ENCODE measurements at places on chromosomes 1 and 21. TPM values are rescaled to one million over a fixed set of nuclear protein-coding genes. Genes with fewer than 3 reads are reported as not detected.

Gene PRDM2
- 17.0 TPM for total RNA-seq

Gene SYCP1
- total RNA-seq = not detected

Gene KCNJ6
- 0.93 TPM for total RNA-seq

Gene RGS13
- total RNA-seq = 0.89 TPM

Gene LIX1L
- total RNA-seq = 23.4 TPM

Gene RNU1-1
- 2,384 TPM for total RNA-seq

DNA sequence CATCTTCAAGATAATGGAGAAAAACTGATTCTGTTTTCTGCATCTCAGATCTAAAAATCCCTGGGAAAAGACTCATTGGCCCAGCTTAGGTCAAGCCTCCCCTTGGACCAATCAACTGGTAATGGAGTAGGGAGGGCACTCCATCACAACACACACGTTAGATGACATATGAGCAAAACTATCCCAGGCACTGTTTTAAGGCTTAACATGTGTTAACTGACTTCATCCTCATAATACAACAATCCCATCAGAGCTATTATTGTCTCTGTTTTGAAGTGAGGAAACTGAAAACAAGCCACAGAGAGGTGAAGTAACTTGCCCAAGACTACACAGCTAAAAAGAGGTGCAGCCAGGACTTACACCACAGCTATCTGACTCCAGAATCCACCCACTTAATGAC, 14.7 kb upstream of the CITED4 start:
- no peak for DNase-seq

DNA sequence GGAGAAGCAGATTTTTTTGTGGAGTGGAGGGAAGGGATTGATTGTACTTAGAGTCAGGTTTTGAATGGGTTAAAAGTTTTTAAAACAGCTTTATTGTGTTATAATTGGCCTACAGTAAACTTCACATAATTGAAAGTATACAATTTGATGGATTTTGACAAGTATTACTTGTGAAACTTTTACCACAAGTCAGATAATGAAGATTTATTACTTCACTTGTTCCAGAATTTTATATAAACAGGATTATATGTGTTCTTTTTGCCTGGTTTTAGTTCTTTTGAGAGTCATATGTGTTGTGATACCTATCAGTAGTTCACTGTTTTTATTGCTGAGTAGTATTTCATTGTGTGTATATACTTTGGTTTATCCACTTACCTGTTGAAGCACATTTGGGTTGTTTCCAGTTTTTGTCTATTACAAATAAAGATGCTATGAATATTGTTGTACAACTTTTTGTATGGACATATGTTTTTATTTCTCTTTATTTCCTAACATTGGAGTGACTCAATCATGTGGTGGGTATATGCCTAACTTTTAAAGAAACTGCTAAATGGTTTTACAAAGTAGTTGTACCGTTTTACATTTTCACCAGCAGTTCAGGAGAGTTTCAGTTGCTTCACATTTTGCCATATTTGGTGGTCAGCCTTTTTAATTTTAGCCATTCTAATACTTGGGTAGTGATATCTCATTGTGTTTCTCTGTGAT, 71.0 kb downstream of the DYRK1A start:
- DNase-seq = no peak

GRCh38 chr21:39047046-39047445, 136.2 kb downstream of the PSMG1 start:
- no peak for DNase-seq

DNA sequence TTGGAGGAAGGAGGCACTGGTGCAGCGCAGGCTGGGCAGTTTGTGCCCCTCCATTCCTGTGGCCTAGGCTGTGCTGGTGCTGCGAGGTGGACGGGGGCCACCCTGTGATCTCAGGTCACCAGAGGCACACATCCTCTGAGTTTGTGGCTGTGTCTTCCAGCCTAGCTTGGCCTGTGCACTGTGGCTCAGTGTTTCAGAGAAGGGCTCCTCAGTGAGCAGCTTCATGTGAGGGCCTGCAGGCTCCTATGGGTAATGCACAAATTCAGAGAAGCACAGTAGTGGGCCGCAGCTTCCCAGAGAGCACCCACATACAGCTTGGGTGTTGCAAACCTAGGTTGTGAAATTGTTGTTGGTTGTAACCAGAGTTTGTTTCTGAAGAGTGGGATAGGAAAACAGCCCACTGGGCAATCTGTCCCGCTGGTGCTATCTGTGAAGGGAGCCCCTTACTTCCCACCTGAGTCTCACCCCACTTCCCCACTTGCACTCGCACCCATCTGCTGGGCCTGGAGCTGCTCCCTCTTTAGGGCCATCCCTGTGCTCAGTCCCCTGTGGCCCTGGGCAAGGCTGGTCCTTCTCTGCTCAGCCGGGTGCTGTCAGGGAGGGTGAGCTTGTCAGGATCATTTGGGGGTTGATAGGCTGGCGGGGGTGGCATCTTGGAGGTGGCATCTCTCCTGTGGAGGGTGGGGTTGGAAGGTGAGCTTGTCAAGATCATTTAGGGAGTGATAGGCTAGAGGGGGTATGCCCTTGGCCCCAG, 30.2 kb downstream of the SNAP47 start:
- DNase-seq = no peak

DNA sequence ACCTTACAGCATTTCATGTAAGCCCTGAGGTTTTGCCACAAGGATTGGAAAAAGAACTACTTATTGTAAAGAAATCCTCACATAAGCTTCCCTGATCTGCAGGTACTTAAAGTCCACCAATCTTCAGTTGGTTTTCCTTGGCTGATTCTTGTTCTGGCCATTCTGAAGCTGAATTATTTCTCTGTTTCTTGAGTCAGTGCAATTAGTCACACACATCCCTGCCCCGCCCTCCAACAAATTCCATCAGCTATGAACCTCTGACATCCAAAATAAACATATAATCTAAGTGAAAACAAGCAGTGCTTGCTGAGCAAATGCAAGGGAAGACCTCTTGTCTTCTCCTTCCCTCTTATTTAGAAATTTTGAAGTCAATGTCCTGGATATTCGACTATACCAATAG, 8.2 kb upstream of the FNDC7 start:
- DNase-seq = no peak

GRCh38 chr1:89649783-89650182, 16.9 kb downstream of the LRRC8C start:
- DNase-seq = no peak

- DNase-seq = no peak
Measured at GRCh38 chr1:56434025-56434424, 145.3 kb downstream of the PLPP3 start.

DNA sequence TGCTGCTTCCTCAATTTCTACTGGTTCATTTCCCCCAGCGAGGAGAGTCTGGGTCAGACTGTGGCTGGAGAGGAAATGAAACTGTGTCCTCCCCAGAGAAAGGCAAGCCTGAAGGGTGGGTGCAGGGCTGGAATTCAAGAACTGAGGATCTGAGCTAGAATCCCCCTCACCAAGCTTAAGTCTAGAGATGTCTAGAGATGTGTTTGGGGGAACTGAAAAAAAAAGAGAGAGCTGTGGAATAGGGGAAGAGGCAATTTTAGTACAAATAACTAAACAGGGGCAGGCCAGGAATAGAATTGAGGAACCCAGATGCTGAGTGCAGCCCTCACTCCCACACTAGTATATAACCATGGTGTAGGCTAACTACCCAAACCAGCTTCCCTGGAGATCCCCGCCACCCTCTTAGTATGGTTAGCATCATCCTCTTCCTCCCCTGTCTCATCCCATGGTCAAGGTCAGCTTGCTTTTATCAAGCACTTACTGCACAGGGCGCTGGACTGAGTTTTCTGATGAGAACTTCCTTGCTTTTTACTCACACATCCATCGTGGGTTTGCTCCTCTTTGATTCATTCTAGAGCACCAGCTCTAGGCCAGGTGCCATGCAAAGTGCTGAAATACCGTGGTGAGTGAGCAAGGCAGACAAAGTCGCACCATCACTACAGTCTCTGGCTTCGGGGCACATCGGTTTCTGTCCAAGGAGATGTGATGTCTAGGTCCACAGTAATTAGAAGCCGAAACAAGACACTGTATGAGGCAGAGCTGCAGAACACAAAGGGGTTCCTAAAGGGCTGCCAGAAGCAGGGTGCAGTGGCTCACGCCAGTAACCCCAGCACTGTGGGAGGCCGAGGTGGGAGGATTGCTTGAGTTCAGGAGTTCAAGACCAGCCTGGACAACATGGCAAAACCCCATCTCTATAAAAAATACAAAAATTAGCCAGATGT, 112.9 kb upstream of the IPO9 start:
- peak; percentile 81 for DNase-seq

DNA sequence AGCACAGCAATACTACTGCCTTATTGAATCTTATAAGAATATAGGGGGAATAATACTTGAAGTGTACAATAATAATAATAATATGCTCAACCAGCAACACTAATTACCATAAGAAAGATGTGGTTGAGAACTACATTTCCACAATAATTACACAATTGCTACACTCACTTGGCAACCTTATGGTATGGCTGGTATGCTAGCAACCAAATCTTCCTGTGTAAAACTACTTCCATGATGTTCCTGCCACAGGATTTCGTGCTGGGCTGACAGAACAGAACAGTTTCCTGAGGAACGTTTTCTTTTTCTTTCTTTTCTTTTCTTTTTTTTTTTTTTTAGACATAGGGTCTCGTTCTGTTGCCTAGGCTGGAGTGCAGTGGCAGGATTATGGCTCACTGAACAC, 50.6 kb downstream of the KIF26B start:
- DNase-seq = no peak

DNA sequence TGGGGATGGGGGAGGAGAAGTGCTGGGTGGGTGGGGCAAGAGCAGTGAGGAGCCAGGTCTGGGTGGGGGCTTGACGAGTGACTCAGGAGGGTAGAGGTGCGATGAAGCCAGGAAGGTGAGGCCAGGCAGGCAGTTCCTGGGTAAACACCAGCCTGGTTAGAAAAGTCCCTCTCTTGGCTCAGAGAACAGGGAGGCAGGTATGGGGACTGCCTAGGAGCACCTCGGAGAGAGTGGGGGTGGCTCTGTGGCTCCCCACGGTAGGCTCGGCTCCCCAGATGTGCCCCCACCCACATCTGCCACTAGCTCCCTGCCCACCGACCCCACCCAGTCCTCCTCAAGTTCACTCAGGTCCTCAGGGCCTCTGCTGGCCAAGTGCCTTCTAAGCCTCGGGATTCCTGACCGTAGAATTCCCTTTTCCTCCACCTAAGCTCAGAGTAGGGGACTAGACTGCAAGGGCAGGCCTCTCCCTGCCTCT, 1.2 kb downstream of the HSPG2 start:
- DNase-seq = no peak

GRCh38 chr1:221637641-221638041, 104.2 kb downstream of the DUSP10 start:
- DNase-seq = peak; percentile 41

- DNase-seq = no peak
Measured at GRCh38 chr1:229913489-229913888, 153.5 kb upstream of the GALNT2 start.

- DNase-seq = no peak
Measured at GRCh38 chr1:181160998-181161870, 72.7 kb downstream of the IER5 start.

- DNase-seq = peak; percentile 66
Measured at GRCh38 chr1:39407510-39407895, 83.9 kb upstream of the BMP8A start.

DNA sequence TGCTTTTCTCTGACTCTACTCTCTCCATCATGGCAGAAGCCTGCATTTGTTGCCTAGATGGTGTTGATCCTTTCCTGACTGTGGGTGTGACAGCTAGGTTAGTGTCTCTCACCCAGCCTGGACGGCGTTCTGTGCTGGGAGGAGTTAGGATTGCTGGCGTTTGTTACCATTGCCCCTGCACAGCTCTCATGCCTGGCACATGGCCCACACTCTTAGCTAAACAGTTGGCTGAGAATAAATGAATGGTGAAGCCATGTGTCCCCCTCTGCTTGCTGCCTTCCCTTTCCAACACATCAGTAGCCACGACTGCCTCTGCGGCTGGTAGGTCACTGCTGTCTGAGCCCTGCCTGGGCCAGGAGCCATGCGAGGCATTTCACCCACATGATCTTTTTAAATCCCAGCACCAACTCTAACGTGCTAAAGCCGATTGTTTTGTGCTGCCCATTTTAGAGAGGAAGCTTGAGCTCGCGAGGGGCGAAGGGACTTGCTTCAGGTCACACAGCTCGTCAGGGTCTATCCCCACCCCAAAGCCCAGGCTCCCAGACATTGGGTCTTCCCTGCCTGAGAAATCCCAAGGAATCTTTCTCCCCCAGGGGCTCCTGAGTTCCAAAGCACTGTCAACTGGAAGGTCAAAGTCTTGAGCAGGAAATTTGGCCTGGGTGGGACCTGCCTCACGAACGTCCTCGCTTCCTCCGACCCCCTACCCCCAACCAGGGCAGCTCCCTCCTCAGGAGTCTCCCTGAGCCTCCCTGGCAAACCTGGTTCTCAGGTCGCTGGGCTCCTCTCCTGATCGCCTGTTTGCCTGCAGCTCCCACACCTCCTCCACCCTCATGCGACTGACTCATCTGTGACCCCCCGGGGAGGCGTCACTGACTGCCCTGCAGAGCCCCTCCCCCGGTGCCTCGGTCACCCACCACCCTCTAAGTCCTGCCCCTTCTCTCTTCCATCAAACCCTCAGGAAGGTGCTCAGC, 271.7 kb upstream of the C1orf174 start:
- peak; percentile 33 for DNase-seq

GRCh38 chr1:100642826-100643225, 76.7 kb upstream of the VCAM1 start:
- no peak for DNase-seq

- no peak for DNase-seq
Measured at GRCh38 chr1:111520053-111520452, 16.6 kb upstream of the ADORA3 start.

Data from muscle of leg (tissue), 16 donors.